Stimulated activated CD4-positive, alpha-beta T cell treated with anti-CD3 and anti-CD28 coated beads, Interleukin-2, amount 100 ng/mL, for 48 hours (primary cell): ENCODE measurements at places on chromosomes 1 and 21.

GRCh38 chr1:93448292-93448982, 519 bp downstream of the FNBP1L start:
- no peak for DNase-seq

DNA sequence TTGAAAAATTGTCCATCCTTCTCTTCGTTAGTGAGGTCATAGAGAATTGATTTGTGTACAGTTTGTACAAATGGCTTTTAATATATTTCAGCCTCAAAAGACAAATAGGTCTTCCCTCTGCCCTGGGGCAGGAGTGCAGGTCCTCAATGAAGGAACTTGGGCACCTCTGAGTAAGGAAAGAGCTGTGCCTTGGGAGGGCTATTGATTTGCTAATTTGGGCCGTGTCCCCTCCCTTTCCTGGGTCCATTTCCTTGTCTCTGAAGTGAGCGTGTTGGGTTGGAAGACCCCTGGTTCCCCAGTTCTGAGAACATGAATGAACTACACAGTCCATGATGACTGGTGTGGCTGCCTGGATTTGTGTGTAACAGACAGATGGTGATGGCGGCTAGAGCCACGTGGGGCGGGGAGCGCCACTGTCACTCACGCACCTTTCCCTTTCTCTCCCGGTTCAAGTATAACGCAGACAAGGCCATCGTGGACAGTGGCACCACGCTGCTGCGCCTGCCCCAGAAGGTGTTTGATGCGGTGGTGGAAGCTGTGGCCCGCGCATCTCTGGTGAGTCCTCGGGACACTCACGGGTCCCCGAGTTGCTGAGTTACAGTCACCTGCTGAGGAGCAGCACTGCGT, 71.0 kb upstream of the FAM3B start:
- DNase-seq = no peak

GRCh38 chr1:209353053-209353452, 230.5 kb upstream of the CAMK1G start:
- DNase-seq = no peak

DNA sequence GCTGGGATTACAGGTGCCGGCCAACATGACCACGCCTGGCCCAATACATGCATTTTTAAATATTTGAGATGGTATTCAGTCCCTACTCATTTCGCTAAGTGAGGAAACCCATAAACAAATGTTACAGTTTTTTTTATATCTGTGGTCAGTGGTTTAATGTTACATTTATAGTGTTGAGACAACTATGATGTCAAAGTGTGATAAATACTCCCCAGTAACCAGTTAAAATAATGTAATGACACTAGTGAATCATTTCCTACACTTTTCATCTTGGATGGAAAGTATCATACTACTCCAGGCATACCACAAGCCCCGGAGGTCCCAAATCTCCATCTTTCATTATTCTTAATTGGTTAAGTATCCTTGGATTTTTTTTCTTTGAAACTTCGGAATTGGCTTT, 87.5 kb upstream of the KIF26B start:
- DNase-seq = no peak

DNA sequence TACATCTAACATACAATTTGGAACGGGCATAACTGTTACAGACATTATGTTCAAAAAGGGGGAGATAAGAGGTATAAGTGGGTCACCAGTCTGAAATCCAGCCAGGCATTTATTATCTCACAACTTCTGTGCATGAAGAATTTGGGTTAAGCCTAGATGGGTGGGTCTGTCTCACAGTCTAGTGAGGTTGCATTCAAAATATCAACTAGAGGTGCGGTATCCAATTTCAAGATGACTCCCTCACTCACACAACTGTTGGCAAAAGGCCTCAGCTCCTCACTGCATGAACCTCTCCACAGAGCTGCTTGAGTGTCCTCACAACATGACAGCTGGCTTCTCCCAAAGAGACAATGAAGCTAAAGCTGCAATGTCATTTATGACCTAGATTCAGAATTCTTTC, 4.7 kb downstream of the AUNIP start:
- DNase-seq = no peak

- DNase-seq = no peak
Measured at GRCh38 chr1:220195701-220196100, 76.6 kb downstream of the RAB3GAP2 start.

DNA sequence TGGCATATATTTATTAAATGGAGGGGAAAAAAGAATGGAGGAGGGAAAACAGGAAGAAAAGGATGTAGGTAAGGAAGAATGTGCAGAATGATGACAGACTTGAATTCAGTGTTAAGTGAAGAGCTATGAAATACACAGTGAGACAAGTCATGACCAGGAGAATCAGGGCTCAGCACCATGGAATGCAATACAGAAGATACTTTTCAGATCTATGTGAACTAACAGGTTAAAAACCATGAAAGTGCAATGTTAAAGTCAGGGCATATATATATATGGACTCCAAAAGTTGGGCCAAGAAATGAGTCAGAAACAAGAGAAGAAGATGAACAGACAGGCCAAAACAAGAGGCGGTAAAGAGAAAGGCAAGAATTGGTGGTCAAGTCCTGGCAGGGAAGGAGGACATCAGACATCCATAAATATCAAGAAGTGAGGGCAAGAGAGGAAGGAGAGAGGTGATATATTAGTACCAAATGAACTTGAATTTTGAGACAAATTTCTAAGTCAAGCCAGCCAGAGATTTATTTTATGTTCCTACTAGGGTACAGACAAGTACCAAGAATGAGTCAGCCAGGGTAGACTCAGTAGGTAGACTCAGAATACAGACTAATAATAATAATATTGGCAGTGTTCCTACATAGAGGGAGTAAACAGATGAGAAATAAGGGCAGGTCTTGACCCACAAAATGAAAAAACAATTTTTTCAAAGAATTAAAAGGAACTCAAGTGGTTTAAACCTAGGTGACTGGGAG, 39.5 kb upstream of the MCOLN3 start:
- DNase-seq = no peak

GRCh38 chr1:213598263-213598662, 389.5 kb upstream of the PROX1 start:
- DNase-seq = no peak

DNA sequence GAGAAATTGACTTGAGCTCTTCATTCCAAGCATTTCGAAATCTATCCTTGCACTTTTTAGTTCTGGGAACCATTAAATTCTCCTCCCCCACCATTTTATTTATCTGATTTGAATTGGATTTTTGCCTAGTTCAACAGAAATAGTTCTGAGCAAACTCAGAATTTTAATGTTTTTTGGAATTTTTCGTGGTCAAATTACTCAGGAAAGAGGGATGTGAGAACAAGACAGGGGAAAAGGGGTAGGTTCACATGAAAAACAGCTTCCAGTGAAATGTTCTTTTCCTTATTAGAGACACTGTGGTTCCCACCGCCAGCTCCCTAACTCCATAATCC, 5.7 kb upstream of the ZNF697 start:
- no peak for DNase-seq

DNA sequence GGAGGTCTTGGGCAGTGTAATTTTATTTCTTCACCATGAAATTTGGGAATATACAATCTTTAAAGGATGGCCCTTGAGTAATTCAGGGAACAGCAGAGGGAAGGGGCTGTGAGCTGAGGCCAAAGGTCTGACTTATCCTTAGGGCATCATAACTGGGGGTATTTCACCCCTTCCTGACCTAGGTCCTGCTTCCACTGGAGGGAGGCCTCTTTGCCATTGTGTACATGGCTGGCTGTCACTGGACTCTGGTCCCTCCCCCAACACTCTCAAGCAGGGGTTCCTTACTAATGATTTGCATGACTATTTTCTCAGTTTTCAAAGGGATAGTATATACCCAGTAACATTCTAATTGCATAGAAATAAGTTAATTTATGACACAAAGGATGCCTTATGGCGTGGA, 7.2 kb upstream of the PSRC1 start:
- no peak for DNase-seq

DNA sequence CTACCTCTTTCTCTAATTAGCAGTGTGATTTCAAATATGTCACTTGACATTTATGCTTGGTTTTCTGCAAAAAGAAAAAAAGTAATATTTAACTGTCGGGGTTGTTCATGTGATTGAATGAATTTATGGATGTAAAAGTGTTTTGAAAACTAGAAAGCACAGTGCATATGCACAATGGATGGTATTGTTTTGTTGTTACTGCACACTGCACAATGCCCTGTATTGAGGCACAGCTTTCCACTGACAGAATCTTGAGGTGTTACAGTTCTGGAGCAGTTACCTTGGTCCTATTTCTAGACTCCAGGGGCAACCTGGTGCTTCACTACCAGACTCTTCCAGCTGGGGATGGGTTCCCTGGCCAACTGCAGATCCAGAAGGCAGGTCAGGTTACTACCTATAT, 116.8 kb upstream of the L1TD1 start:
- DNase-seq = no peak

DNA sequence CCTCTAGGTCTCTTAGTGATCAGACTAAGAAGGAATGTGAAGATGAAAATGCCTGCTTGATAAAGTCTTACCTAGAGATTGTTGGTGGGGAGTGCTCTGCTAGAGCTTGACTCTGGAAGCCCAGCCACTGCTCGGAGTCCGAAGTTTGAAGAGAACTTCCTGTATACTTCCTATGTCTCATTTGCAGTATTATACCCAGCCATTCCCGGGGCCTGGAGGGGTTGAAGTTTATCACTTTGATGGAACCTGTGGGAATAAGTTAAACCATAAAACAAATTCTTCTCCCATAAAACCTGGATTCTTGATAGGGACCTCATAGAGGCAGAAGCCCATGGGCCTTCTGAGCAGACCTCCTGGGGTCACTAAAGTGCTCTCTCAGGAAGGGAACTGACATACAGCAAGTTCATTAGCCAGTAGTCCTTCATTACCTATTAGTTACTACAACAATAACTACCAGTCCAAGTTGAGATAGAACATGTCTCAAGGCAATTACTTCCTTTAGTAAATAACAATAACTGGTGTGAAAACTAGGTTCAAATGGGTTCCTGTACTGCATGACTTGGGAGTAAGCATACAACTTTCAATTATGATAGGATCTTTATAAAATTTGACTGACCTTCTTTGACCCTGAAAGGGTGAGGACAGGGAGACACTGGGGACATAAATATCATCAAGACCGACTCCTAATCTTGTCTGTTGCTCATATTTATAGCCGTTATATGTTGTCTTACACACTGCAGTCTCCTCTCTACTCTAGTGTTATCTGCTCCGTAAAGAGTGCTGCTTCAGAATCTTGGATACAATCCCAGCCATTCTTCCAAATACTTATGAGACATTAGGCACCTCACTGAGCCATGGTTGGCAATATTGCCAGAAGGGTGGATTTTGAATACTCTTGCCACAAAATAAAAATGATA, at the start of gene OR6N1:
Gene OR6N1, minus strand, starts transcription at position 246 of the 917 bp plus-strand sequence. CDS start 5,513 bp downstream, outside the sequence.
- DNase-seq = no peak

DNA sequence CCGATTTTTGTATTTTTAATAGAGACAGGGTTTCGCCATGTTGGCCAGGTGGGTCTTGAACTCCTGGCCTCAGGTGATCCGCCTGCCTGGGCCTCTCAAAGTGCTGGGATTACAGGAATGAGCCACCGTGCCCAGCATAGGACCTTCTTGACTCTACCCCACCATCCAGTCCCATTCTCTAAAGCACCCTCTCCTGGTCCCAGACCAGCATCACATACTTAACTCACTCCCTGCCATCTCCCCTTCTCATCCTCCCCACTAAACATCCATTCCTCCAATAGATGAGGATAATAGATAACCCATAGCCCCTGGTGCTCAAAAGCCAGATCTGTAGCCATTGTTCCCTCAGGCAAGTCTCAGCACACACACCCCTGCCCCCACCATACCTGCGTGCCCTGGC, 2.1 kb downstream of the ENTREP3 start:
- DNase-seq = no peak

GRCh38 chr1:63403386-63403785, 36.0 kb downstream of the ALG6 start:
- no peak for DNase-seq

GRCh38 chr1:59266180-59266926, 30.5 kb upstream of the FGGY start:
- no peak for DNase-seq

- no peak for DNase-seq
Measured at GRCh38 chr1:64398936-64399335, 71.0 kb upstream of the CACHD1 start.

DNA sequence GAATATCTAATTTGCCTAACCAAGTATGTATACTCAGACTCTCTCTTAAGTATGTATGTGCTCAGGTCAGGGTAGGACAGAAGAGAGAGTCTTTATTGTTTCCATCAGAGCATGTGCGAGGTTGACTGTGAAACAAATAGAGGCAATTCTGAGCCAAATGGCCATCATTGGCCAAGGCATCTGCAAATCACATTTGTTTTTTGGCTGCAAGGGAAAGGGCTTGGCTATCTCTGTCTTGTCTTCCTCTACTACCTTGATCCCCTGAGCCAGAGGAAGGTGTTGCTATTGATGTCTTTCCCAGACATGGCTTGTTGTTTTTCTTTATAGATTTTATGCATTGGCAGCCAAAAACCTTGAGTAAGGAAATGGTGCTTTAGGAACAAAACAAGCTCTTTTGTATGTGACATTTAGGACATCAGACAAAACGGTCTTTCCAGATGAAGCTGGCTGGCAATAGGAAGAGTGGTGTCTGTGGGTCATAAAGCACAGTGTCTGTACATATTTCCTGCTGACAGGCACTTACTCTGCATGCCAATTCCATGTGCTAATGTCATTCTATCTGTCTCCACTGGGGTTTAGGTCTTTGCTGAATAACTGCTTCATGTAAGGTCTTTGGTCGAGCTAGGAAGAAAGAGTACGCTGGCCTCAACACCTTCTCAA, 163.3 kb downstream of the BRINP2 start:
- DNase-seq = no peak

DNA sequence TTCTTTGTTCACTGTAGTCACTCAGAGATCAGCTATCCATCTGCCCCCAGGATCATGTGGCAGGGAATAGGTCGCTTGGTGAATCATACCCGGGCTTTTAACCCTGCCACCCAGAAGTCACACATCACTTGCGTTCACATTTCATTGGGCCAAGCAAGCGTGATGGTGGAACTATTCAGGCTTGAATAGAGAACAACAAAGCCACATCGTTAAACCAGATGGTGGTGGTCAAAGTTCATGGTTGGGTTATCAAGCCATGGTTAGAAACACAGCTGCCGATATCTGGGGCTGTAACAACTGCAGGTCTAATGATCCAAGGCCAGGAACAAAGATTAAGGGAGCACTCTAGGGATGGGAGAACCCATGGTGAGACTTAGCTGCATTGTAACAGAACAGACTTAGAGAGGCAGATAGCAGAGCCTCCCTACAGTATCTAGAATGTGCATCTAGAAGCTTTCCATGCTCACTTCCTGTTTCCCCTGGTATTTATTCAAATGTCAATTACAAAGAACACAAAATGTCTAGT, 40.0 kb upstream of the PTPRC start:
- no peak for DNase-seq

GRCh38 chr1:59438058-59438560, 141.2 kb downstream of the FGGY start:
- no peak for DNase-seq
